ENCODE measurements at places on chromosomes 12 and 14. TPM values are rescaled to one million over a fixed set of nuclear protein-coding genes. Genes with fewer than 3 reads are reported as not detected.

Gene NXPH4
- 0.25 TPM for total RNA-seq

GRCh38 chr14:42027271-42027670, 420.6 kb downstream of the LRFN5 start:
- DNase-seq: no peak

DNA sequence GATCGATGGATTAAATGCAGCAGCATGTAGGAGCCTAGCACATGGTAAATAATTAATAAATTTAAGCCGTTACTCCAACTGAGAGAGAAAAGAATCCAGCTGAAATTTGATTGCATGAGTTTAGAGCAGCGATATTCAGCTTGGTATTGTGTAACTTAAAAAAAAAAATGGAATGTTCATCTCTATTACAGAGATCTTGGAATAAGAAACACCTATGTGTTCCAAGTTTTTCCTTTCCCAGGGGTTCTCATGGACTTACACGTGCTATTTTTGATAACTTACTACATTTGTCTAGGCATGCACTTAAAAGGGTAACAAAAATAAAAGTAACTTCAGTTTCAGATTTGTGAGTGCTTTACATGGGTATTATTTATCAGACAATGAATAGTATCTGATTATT, 122.8 kb downstream of the RASSF9 start:
- DNase-seq: no peak

DNA sequence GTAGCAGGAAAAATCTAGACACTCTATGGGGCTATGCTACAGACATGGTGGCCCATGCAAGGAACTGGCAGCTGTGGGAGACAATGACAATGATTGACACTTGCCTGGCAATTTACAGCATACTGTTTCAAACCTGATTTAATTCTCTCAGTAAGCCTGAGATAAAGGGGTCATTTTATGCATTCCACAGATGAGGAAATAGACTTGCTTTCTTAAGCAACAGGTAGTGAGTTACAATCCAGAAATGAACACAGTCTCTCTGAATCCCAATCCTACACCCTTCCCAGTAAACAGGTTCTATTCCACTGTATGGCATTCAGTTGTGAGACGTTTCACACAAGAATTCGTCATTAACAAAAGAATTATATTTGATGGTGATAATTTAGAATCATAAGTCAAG, 15.5 kb upstream of the PCNX1 start:
- DNase-seq: no peak

- DNase-seq: no peak
These were observed 83.4 kb downstream of the STXBP6 start for GRCh38 chr14:24966579-24966964.

Measured in mucosa of descending colon (tissue), 3 donors.